Activated T-helper 1 cell treated with Interleukin-2 at 50 U/mL for 16 hours (primary cell): ENCODE measurements at places on chromosomes 5 and 9.

DNA sequence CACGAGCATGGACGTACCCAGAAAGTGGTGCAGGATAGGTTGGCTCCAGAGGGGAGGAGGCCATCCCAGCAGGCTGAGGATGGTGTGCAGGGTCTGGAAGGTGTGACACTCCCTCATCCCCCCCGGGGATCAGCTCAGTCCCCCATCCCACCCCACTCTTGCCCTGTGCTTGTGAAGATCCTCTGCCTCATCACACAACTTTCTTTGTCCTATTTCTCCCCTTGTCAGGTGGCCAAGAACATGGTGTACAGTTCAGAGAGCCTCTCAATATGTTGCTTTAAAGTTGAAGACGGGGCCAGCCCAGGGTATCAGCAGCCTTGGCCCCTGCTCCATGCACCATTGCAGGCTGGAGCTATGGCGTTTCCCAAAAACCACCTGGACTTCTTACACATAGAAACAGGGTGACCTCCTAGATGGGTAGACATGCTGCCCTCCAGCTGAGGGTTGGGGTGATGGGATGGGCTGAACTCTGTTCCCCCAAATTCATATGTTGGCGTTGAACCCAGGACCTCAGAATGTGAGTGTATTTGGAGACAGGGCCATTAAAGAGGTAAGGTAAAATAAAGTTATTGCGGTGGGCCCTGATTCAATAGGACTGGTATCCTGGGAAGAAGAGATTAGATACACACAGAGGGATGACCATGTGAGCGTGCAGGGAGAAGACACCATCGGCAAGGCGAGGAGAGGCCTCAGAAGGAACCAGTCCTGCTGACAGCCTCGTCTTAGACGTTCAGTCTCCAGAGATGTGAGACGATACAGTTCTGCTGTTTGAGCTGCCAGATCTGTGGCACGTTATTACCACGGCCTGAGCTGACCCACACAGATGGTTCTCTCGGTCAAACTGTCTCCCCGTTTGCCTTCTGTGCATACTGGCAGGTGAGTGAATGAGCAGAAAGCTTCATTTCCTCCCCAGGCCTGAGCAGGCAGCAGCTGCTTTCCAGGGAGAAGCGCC is 272.5 kb downstream of the GADD45G start:
- no peak for DNase-seq

GRCh38 chr5:135631391-135631790 is 52.6 kb upstream of the CXCL14 start:
- no peak for DNase-seq

- DNase-seq: no peak
Measured at GRCh38 chr9:119283078-119283794, 86.0 kb downstream of the BRINP1 start.

DNA sequence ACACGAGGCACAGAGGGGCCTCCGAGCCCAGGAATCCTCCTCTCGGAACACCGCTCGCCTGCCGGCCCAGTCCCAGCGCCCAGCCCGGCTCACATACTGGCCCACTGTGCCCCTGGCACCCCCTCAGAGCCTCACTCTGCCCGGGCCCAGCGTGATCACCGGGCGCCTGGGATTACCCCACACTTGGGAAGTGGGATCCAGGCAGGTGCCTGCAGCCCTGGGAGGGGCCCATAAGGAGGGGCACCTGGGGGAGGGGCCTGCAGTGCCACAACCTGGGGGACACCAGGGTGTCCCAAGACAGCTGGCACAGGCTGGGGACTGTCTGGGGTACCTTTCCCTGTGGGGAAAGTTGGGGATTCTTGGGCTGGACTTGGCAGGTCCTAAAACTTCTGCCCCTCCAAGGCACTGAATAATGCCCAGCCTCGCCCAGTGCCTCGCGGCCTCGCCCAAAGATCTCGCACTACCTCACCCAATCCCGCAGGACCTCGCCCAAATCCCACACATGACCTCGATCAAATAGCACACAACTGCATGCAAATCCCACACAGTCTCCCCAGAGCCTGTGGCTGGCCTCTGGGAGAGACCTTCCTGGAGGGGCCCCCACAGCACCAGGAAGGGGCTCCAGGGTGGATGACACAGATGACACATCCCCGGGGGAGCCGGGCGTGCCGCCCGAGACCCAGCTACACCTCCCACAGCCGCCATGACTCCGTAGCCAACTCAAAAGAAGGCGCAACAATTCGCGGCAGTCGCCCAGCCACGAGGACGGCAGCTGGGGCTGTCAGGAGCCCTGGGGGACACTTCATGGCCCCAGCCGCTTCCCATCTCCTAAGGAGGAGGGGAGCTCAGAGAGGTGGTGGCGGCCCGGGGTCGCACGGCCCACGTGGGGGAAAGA is 13.7 kb downstream of the NOTCH1 start:
- DNase-seq: no peak

- no peak for DNase-seq
Measured at GRCh38 chr5:75668445-75668844, 48.8 kb downstream of the POC5 start.

- DNase-seq: no peak
Measured at GRCh38 chr9:76519075-76519835, 60.3 kb downstream of the GCNT1 start.

- DNase-seq: no peak
Measured at GRCh38 chr5:52804387-52804791, 16.7 kb downstream of the ITGA1 start.

DNA sequence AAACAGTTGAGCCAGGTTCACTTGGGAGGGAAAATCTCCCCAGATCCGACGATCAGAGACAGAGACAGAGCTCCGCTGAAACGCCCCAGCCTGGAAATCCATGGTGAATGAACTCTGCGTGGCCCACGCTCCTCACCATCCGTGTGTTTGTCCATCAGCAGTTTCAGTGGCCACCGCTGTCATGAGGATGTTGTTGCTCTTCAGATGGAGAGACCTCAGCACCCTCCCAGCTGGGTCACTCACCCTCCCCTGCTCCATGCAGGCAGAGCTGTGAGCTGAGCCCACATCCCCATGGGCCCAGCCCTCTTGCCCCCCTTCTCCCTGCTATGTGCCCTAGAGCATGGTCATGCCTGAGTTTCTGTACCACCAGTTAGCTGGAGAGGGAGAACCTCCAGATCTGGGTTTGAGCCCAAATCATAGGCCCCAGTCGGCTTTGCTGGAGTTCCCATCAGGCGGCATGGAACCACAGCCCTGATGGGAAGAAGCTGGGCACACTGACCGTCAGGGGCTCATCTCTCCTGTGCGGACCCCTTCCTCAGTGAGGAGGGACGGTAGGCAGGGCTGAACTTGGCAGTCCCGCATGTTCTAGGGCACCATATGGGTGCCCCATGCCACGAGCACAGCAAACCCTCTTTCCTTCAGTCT is 154.4 kb upstream of the COL5A1 start:
- DNase-seq: no peak

GRCh38 chr5:62268234-62268633 is 37.8 kb upstream of the KIF2A start:
- no peak for DNase-seq

GRCh38 chr5:6398570-6399230 is 20.4 kb upstream of the MED10 start:
- DNase-seq: no peak

- DNase-seq: no peak
Measured at GRCh38 chr9:120857481-120857880, 14.8 kb upstream of the PSMD5 start.

GRCh38 chr5:89036704-89037489 is 153.9 kb upstream of the MEF2C start:
- no peak for DNase-seq

GRCh38 chr5:88081877-88082276 is 186.8 kb downstream of the TMEM161B start:
- DNase-seq: no peak

DNA sequence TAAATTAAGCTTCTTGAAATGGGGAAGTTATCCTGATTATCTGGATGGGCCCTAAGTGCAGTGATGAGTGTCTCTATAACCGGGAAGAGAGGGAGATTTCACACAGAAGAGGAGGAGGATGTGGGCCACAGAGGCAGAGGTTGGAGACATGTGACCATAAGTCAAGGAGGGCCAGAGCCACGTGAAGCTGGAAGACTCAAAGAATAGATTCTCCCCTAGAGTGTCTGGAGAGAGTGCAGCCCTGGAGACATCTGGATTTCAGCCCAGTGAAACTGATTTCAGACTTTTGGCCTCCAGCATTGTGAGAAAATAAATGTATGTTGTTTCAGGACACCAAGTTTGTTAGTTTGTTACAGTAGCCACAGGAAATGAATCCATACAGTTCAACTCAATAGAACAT is 442.9 kb downstream of the NTRK2 start:
- no peak for DNase-seq

DNA sequence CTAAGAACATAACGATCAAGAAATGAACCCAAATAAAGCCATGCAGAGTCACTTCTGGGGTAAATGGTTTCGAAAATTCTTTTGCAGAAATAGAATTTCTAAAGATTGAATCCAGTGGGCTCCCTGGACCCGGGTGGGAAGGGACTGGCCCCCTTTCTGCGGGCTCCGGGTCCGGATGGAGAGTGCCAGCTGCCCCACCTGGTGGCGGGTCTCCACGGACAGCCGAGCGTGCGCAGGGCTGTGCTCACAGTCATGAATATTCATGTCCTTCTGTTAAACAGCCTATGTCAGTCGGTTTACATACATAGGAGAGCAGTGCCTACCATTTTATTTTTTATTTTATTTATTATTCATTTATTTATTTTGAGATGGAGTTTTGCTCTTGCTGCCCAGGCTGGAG is 4.7 kb upstream of the PPP1R26 start:
- no peak for DNase-seq

DNA sequence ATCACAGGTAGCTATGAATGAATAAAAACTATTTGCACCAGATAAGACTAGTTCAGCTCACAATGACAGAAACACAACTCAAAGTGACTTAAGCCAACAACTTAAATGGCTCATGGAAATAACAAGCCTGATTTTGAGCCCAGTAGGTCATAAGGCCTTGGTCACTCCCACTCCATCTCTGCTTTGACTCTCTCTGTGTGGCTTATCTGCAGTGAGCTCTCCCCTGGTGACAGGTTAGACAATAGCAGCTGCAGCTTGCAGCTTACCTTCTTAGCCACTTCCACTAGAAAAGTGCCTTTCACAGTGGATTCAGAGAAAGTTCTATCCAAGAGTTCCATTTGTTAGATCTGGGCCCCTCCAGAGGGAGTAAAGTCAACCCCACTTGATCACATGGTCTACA is 315.7 kb downstream of the RAB3C start:
- no peak for DNase-seq

- no peak for DNase-seq
Measured at GRCh38 chr5:6736106-6736505, 22.9 kb downstream of the TENT4A start.

DNA sequence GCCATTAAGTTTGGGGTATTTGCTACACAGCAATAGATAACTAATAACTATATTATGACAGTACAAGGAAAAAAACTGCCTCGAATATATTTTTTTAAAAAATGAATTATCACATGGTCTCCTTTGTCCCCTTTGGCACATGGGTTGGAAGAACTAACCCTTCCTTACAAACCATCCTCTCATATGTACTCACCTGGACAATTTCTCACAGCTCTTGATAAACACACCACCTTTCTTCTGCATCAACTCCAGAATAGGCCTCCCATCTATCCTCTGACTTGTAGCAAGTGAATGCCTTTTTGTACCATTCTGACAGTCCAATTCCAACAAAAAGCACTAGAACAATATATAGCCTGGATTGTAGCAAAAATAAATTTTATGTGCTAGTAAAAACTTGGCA is 78.7 kb upstream of the LARP1 start:
- DNase-seq: no peak

DNA sequence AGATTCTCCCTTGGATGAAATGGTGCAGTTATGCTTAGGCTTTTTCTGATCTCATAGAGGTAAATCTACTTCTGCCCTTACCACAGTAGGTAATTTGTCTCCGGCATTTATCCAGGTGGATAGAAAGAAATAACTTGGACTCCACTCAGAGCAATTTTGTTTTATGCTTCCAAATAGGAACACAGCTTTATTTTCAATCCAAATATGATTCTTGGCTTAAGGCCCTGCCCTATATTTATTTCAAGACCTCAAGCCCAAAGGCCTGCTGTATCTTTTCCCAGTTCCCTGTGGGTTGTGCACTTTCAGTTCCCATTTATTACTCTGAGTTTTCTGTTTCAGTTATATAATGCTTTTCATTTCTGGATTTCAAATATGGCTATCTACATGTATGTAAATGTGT is 274.2 kb upstream of the SMC2 start:
- no peak for DNase-seq

DNA sequence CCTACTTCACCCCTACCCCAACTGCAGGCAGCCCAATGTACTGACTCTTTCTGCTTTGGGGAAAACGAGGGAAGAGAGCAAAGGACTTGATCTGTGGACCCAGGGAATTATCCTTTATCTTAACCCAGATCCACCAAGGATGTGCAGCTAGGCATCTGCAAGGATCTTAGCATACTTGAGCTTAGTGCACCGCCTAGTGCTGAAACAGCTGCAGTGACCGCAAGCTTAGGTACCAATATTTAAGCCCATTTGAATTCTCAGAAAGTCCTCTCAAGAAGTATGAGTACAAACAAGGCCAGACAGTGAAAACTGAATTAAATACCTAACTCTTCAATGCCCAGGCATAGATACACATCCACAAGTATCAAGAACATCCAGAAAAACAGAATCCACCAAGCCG is 576.7 kb upstream of the ADAMTS16 start:
- no peak for DNase-seq

- no peak for DNase-seq
Measured at GRCh38 chr5:179171816-179172745, 111.9 kb downstream of the ZNF354C start.

DNA sequence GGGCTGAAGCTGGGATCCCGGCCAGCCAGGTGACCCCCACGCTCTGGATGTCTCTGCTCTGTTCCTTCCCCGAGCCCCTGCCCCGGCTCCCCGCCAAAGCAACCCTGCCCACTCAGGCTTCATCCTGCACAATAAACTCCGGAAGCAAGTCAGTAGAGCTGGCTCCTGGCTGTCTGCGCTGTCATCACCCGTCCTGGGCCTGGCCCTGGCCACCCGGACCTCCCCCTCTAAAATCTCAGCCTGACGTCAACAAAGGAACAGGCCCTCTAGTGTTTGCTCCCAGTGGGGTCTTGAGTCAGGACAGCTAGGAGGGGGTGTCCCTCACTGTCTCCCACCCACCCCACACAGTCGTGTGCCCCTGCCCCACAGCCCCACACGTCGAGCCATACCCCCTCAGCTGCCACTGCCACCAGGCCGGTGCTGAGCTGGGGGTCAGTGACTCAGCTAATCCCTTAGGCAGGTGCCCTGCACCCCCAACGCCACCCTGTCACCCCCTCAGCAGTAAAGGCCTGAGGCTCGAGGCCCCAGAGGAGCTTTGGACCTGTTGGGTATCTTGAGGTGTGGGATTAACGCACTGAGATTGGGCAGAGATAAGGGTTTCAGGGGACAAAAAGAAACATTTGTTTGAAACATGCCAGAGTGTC is 1.1 kb upstream of the LCNL1 start:
- DNase-seq: no peak

- no peak for DNase-seq
Measured at GRCh38 chr9:89154651-89155336, 23.8 kb downstream of the SHC3 start.

GRCh38 chr5:177099422-177100093 is 12.8 kb downstream of the FGFR4 start:
- DNase-seq: no peak

- no peak for DNase-seq
Measured at GRCh38 chr9:83106263-83106662, 43.3 kb upstream of the RASEF start.
